Cerebellum (tissue), 4 donors: ENCODE measurements at places on chromosomes 12 and 14. TPM values are rescaled to one million over a fixed set of nuclear protein-coding genes. Genes with fewer than 3 reads are reported as not detected.

The NGB gene
- 1.5 TPM for total RNA-seq

The SIX1 gene
- total RNA-seq, result 0.36 TPM

The WNT1 gene
- total RNA-seq, result not detected

The TAS2R31 gene
- 29.9 TPM for total RNA-seq

The TMEM52B gene
- total RNA-seq, result 0.27 TPM

The DBX2 gene
- total RNA-seq, result 0.73 TPM

The PTCSC3 gene
- not detected for total RNA-seq

The WNT5B gene
- 4.9 TPM for total RNA-seq

The DNAH10 gene
- 2.1 TPM for total RNA-seq

The FRS2 gene
- total RNA-seq, result 78.7 TPM

The LIN7A gene
- 32.6 TPM for total RNA-seq

The CIROP gene
- not detected for total RNA-seq

The FGF6 gene
- total RNA-seq, result not detected

The CIDEB gene
- total RNA-seq, result 5.8 TPM

The SRGAP1 gene
- total RNA-seq, result 39.0 TPM

The ERGIC2 gene
- total RNA-seq, result 45.8 TPM

The GPR132 gene
- 1.7 TPM for total RNA-seq

The AQP6 gene
- 0.27 TPM for total RNA-seq

The NKX2-8 gene
- total RNA-seq, result not detected

The ZNF891 gene
- total RNA-seq, result 17.6 TPM

The KDM2B gene
- total RNA-seq, result 48.4 TPM

The LRRK2 gene
- 10.7 TPM for total RNA-seq

The HOXC12 gene
- not detected for total RNA-seq

The MANSC1 gene
- total RNA-seq, result 2.4 TPM

The MUCL1 gene
- total RNA-seq, result not detected

The DACT1 gene
- total RNA-seq, result 47.7 TPM

The MDGA2 gene
- total RNA-seq, result 34.9 TPM

The WSCD2 gene
- 3.6 TPM for total RNA-seq

The ERBB3 gene
- 4.7 TPM for total RNA-seq

The SLC2A14 gene
- 2.3 TPM for total RNA-seq

The CELA1 gene
- total RNA-seq, result not detected
